NAMALWA (cell line): ENCODE measurements at places on chromosomes 5 and 9.

- DNase-seq, result no peak
These were observed 21.5 kb upstream of the GPR21 start for GRCh38 chr9:123011878-123012528.

DNA sequence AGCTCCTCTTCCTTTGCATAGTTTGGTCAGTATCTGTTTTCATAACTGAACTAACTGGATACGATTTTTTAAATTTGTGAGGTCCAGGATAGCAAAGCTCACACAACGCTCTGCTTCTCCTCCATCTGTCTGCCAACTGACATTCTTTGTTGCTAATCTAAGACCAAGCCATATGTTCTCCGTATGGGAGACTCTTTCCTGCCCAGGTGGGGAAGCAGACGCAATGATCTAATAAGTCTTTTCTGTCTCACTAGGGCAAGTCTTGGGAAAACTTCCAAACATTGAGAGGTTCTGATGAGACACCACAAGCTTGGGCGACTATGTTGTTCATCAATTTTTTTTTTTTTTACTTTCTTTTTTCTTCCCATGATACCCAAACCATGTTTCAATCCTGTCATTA, 558.5 kb downstream of the EFNA5 start:
- no peak for DNase-seq

- no peak for DNase-seq
These were observed 69.3 kb downstream of the ISOC1 start for GRCh38 chr5:129163810-129164378.

DNA sequence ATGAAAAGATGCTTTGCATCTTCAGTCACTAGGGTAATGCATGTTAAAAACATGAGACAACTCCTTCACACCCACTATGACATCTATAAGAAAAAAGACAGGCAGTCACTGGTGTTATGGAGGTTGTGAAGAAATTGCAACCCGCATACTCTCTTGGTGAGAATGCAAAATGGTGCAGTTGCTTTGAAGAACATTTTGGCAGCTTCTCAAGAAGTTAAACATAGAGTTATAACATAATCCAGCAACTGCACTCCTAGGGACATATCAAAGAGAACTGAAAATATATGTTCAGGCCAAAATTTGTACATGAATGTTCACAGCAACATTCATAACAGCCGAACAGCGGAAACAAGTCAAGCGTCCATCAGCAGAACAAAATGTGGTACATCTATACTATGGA, 46.3 kb upstream of the TBC1D9B start:
- no peak for DNase-seq
